ENCODE measurements at places on chromosomes 16 and 17.

GRCh38 chr16:88610909-88611812, 27.2 kb upstream of the IL17C start:
- no peak for DNase-seq

GRCh38 chr16:1788708-1789100, 4.8 kb downstream of the IGFALS start:
- no peak for DNase-seq

- DNase-seq = no peak
Observed at GRCh38 chr17:45430738-45431530, 1.7 kb downstream of the ARHGAP27 start.

GRCh38 chr16:87368029-87368770, 15.4 kb downstream of the FBXO31 start:
- no peak for DNase-seq

- DNase-seq = no peak
Observed at GRCh38 chr17:60901806-60902205, 224.2 kb downstream of the BCAS3 start.

DNA sequence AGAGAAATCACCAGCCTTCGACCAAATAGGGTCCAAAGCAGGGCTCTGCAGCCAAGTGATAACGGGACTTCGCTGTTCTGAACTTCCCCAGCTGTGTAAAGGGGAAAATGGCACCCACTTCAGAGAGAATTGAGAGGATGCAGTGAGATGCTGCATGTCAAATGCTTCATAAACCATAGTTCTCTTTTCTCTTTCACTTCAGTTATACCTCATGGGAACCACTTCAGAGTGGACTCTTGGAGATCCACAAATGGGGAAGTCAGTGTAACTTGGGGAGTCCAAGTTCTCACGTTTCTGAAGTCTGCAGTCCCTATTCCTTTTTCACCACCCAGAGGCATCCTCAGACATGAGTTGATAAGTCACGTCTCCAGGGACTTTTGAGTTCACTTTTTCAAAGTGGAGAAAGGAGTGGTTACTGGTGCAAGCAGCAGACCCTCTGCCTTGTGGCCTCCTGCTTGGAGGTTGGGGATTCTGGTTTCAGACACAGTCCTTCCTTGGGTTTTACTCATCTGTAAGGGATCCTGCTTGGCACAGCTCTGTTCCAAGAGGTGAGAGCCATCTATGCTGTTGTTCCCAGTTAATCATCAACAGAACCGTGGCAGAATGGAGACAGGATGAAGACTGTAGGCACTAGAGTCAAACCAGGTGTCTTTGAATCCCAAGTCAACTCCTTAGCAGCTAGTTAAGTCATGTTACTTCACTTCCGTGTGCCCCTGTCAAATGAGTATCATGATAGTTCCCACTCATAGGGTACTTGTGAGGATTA, 123.4 kb upstream of the NOL11 start:
- no peak for DNase-seq

DNA sequence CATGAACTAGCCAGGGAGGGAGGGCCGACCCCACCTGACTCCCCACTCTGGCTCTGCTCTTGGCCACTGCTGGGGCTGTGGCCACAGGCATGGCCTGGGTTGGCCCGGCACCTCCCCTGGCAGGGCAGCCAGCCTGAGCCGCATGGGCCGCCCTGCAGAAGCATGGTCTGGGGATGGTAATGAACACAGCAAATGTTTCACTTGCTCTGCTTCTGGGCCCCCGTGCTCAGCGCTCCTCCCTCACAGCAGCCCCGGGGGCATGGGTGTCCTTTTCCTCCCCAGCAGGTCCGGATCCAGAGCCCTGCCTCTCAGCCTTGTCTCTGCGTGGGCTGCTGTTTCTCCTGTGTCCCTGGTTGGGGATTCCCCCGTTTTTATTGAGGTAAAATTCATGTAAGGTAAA, 30.9 kb upstream of the KCNJ12 start:
- no peak for DNase-seq

GRCh38 chr17:81066072-81066471, 31.1 kb downstream of the BAIAP2 start:
- no peak for DNase-seq

- no peak for DNase-seq
Observed at GRCh38 chr17:22599322-22599721, 907.0 kb downstream of the KCNJ18 start.

DNA sequence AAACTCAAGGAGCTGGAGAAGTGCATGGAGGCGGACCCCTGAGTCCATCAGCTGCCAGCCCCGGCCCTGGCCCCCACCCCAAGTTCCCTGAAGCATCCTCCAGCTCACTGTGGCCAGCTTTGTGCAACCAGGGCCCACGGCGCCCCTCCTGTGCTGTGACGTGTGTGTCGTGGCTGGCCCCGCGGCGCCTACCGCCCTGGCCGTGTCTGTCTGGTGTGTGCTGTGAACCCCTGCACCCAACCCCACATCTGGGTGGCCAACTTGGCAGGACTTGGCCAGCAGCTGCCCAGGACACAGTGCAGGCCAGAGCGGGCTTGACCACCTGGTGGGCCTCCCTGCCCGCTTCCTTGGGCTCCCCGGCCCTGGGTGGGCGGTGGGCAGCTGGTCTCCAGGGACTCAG, 3.2 kb downstream of the TSR3 start:
- DNase-seq = no peak

GRCh38 chr16:89448656-89449055, 41.7 kb downstream of the ANKRD11 start:
- DNase-seq = no peak

DNA sequence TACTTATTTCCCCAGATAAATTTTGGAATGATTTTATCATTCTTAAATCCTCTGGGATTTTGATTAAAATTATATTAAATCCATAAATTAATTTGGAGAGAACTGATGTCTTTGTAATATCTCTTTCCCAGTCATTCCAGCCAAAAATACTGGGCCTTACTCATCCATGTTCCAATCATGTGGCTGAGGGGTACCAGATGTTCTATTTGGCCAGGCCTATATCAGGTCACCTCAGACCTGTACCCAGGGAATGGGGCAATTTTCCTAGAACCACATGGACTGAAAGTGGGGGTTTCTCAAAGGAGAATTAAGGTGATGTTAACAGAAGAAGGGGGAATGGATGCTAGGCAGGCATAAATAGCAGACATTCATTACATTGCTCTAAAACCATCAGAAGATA, 7.5 kb downstream of the SNTB2 start:
- DNase-seq = no peak

- no peak for DNase-seq
Observed at GRCh38 chr17:35218915-35219314, 24.0 kb upstream of the SLFN5 start.
